Activated CD8-positive, alpha-beta T cell treated with anti-CD3 and anti-CD28 coated beads for 36 hours (primary cell): ENCODE measurements at places on chromosomes 2 and 18.

GRCh38 chr2:234852035-234852434, 99.8 kb upstream of the SH3BP4 start:
- H3K4me3 ChIP-seq, result no peak overlapping the region
- no peak for DNase-seq
- H3K36me3 ChIP-seq, result no peaks in the 10 kb centered on the region

DNA sequence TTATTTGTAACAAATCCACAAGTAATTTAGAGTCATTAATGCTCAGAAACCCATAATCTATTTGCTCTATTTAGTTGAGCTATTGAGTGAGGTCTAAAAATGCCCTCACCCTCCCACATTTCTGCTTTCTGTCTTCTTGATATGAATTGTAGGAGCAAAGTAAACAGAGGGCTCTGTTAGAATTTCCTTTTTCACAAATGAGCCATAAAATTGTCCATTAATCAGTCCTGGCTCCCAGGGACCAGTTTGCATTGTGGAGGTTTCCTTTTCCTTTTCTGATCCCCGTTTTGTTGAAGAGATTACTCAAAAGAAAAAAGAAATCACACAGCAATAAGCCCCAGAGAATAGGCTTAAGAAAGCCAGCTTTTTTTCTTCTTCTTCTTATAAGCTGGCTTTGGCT, 476.7 kb downstream of the EPHA4 start:
- no peaks in the 10 kb centered on the region for H3K4me1 ChIP-seq
- no peak for DNase-seq
- H3K4me3 ChIP-seq, result no peak overlapping the region
- no peak overlapping the region for H3K27ac ChIP-seq
- no peaks in the 10 kb centered on the region for H3K36me3 ChIP-seq

DNA sequence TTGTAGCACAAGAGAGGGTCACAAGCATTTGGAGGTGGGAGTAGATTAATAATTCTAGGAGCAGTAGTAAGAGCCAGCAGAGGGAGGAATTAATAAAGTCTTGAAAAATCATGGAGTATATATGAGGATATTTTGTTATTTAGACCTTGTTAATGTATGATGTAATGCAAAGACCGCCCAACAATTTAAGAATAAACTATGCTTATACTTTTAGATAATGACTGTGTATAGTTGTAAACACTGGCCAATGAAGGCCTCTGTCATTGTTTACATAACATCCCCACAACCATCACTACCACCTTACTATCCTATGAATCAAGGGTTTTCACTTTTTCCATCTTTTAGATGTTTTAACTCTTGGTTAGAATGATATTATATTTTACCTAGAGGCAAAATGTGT, 37.6 kb downstream of the OSR1 start:
- H3K4me1 ChIP-seq, result no peaks in the 10 kb centered on the region
- no peak for DNase-seq
- H3K36me3 ChIP-seq, result no peaks in the 10 kb centered on the region
- no peak overlapping the region for H3K27ac ChIP-seq
- H3K4me3 ChIP-seq, result no peak overlapping the region

DNA sequence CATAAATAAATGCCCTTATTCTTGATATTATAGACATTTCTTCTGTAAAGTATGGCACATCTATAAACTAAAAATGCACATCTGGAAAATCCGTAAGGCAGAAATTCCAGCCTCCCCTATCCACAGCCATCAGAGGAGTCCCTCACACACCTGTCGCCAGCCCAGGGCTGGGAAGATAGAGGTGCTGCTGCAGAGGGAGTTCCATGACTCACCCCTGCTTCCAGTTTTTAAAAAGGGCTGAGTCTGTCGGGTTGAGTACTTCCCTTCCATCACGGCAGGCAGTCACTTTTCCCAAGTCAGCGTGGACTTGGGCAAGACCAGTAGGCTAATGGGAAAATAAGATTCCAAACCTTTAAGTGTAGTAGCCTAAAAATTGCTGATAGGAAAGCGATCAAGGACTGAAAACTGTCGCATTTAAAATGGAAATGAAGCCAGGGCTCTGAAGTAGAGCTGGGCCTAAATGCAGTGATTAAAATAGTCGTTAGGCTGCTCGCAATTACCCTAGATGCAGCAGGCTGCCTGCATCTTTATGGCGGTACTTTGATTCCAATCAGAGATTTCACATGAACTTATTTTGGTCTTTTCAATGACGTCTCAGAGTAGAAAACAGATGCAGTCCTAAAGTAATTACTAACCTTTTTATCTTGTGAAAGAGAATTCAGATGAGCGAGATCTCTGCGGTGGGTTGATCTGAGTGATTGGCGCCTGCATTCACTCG, 280.5 kb downstream of the AGAP1 start:
- peaks cover 8% of the 10 kb centered on the region for H3K27me3 ChIP-seq
- no peaks in the 10 kb centered on the region for H3K4me1 ChIP-seq
- no peak overlapping the region for H3K27ac ChIP-seq
- no peak overlapping the region for H3K4me3 ChIP-seq
- DNase-seq, result no peak

- no peak overlapping the region for H3K4me3 ChIP-seq
- H3K36me3 ChIP-seq, result no peaks in the 10 kb centered on the region
- DNase-seq, result no peak
These were observed 74.3 kb downstream of the BCL2L11 start for GRCh38 chr2:111194835-111195621.

DNA sequence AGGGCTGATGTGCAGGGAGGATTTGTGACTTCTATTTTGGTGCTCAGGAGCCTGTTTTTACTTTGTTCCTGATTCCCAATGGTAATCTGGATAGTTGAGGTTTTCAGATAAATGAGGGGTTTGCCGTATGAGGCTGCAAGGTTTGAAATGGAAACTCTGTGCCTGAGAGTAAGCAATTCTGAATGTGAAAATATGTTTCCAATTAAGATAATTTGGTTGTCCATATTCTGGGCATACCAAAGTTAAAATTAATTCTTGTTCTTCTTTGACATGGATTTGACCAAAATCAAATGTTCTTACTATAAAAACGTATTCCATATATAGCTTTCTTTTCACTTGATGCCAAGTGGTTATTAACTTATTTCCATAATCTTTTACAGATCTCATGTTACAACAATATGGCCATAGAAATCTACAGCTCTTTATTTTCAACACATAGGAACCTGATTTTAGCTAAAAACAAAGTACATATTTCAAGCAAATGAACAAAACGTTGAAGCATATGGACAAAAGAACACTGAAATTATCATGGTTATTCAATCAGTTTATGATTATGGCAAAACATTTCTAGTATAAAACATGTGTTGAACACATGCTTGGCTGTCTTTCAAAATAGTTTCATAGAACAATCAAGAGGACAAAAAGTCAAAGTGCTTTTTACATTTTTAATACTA, 63.4 kb upstream of the ARHGAP28 start:
- no peak overlapping the region for H3K4me3 ChIP-seq
- DNase-seq, result no peak
- no peaks in the 10 kb centered on the region for H3K4me1 ChIP-seq
- no peak overlapping the region for H3K27ac ChIP-seq

GRCh38 chr2:68320118-68320641, 431 bp upstream of the CNRIP1 start:
- peaks cover 8% of the 10 kb centered on the region for H3K4me1 ChIP-seq
- peak overlapping the region; percentile 64 for H3K4me3 ChIP-seq
- DNase-seq, result no peak

- H3K4me1 ChIP-seq, result no peaks in the 10 kb centered on the region
- H3K36me3 ChIP-seq, result peaks cover 20% of the 10 kb centered on the region
- H3K4me3 ChIP-seq, result no peak overlapping the region
- no peaks in the 10 kb centered on the region for H3K27me3 ChIP-seq
These were observed 113.4 kb upstream of the MCFD2 start for GRCh38 chr2:47028846-47029560.

DNA sequence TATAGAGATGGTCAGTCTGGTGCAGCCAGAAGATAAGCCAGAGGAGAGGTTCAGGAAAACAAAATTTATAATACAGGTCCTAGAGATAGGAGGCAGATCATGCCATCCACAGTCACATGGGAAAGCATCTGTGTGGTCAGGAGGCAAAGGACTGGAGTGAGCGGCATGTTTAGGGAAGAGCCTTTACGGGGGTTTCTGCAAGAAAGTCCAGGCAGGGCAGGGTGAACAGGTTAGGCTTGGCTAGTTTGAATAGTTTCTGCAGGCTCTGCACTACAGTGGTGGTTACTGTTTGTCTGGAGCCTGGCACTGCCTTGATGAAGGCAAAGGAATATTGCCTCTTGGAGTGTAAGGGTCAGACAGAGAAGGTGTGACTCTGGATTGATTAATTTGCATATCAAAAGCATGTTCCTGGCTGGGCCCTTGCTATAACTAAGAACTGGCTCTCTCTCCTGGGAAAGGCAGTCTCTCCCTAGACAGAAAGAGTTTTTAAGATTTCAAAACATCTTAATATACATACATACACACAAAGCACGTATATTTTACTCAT, 1034.7 kb upstream of the CHAC2 start:
- H3K36me3 ChIP-seq, result no peaks in the 10 kb centered on the region
- no peaks in the 10 kb centered on the region for H3K27me3 ChIP-seq
- H3K4me3 ChIP-seq, result no peak overlapping the region
- H3K4me1 ChIP-seq, result no peaks in the 10 kb centered on the region

DNA sequence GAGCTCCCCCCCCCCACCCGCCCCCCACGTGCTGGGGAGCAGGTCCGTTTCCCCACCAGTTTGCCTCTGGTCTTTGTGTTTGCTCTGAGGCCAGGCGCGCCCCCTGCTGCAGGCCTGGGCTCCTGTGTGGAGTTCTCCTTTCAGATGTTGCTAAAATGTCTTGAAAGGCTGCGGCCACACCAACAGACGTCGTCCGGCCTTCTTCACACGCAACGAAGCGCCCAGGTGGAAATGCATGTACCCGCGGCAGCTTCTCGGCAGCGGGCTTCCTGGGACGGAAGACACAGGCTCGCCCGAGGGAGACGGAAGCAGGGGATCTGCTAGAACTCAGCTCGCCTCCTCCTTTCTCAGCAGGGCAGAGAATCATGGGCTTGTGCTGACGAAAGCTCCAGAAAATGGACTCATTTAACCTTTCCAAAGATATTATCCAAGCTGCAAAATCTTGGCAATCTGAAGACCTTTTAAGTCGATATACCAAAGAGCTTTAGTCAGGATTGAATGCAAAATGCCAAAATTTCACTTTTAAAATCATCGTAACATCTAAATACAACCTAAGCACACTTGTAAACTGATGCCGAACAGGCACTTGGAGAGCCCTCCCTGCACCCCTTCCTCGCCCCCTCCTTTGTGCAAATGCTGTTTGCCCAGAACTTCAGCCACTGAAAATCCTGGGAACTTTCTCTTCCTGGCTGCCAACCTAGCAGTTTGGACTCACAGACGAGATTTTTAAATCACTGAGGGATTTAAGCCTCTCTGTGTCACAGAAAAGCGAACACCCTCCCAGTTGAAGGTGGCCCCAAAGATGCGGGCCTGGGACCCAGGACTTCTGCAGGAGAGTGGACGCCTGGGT, 125.5 kb upstream of the ZNF516 start:
- H3K4me1 ChIP-seq, result peaks cover 12% of the 10 kb centered on the region
- peaks cover 38% of the 10 kb centered on the region for H3K27me3 ChIP-seq

DNA sequence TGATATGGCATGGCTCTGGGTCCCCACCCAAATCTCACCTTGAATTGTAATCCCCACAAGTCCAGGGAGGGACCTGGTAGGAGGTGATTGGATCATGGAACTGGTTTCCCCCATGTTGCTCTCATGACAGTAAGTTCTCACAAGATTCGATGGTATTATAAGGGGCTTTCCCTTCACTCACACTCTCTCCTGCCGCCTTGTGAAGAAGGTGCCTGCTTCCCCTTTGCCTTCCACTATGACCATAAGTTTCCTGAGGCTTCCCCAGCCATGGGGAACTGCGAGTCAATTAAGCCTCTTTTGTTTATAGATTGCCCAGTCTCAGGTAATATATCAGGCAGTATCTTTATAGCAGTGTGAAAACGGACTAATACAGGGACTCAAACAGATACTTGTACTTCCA, 50.4 kb upstream of the ZNF532 start:
- peaks cover 7% of the 10 kb centered on the region for H3K4me1 ChIP-seq
- peaks cover 48% of the 10 kb centered on the region for H3K27me3 ChIP-seq
- H3K36me3 ChIP-seq, result no peaks in the 10 kb centered on the region
- H3K4me3 ChIP-seq, result no peak overlapping the region
- no peak overlapping the region for H3K27ac ChIP-seq

- DNase-seq, result no peak
- no peaks in the 10 kb centered on the region for H3K27me3 ChIP-seq
- H3K36me3 ChIP-seq, result no peaks in the 10 kb centered on the region
- H3K27ac ChIP-seq, result no peak overlapping the region
- no peak overlapping the region for H3K4me3 ChIP-seq
- peaks cover 23% of the 10 kb centered on the region for H3K4me1 ChIP-seq
These were observed 836.5 kb upstream of the ID2 start for GRCh38 chr2:7845332-7845731.

DNA sequence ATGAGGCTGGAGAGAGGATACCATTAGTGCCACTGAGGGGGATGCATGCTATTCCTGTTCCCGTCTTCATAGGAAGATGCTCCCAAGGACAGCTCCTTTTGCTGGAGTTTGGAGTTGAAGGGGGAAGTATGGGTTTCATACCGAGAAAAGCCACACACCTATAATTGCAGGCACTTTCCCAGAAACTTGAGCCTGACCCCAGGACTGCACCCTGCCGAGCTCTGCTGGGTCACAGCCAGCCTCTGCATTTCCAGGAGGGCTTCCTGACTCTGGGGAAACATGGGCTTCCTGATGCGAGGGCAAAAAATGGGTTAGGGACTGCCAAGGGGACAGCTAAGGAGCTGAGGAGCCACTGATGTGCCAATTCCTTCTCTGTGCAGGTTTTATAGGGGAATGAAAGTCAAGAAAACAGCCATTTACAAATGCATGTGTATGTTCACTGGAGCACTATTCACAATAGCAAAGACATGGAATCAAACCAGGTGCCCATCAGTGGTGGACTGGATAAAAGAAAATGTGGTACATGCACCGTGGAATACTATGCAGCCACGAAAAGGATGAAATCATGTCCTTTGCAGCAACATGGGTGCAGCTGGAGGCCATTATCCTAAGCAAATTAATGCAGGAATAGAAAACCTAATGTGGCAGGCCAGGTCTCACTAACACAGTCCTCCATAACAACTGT, 104.5 kb downstream of the ACAA2 start:
- H3K4me3 ChIP-seq, result no peak overlapping the region
- H3K27me3 ChIP-seq, result no peaks in the 10 kb centered on the region
- H3K27ac ChIP-seq, result no peak overlapping the region
- no peaks in the 10 kb centered on the region for H3K36me3 ChIP-seq
- no peak for DNase-seq

DNA sequence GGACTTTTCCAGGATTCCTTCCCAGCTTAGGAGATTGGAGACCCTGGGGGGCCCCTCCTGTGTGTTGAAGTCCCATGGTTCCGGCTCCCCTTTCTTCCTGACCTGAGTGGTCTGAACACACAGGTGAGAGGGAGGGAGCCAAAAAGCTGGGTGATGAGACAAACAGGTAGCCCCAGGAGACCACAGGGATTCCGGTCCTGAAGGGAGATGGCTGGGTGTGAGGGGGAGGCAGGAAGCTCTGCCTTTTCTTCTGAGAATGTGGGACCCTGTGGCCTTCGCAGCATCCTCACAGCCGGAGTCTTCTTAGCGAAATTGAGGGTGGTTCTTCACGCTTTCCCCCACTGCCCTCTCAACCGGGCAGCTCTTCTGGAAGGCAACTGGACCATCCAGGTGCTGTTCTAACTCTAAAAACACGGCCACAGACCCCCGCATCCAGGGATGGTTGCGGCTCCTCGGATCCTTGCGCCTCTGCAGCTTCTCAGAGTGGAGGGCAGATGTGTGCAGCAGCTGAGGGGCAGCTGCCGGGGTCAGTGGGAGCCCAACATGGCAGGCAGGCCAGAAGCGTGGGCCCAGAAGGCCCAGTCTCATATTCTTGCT, 4.4 kb downstream of the SLC66A3 start:
- H3K4me1 ChIP-seq, result peaks cover 22% of the 10 kb centered on the region
- no peaks in the 10 kb centered on the region for H3K27me3 ChIP-seq

GRCh38 chr2:79622508-79622907, 109.7 kb downstream of the CTNNA2 start:
- no peaks in the 10 kb centered on the region for H3K27me3 ChIP-seq
- no peaks in the 10 kb centered on the region for H3K36me3 ChIP-seq
- no peaks in the 10 kb centered on the region for H3K4me1 ChIP-seq
